ENCODE measurements at places on chromosomes 2 and 18.

GRCh38 chr2:133884739-133885381, 316.6 kb upstream of the NCKAP5 start:
- DNase-seq = no peak

- no peak for DNase-seq
Observed at GRCh38 chr2:21772624-21773023, 648.9 kb downstream of the TDRD15 start.

- DNase-seq = no peak
Observed at GRCh38 chr2:128364441-128364911, 45.8 kb upstream of the HS6ST1 start.

GRCh38 chr2:16031058-16031847, 90.9 kb downstream of the MYCN start:
- DNase-seq = no peak

GRCh38 chr2:36525245-36525644, 72.7 kb downstream of the FEZ2 start:
- DNase-seq = no peak

- DNase-seq = no peak
Observed at GRCh38 chr2:21146638-21147037, 22.9 kb downstream of the TDRD15 start.

DNA sequence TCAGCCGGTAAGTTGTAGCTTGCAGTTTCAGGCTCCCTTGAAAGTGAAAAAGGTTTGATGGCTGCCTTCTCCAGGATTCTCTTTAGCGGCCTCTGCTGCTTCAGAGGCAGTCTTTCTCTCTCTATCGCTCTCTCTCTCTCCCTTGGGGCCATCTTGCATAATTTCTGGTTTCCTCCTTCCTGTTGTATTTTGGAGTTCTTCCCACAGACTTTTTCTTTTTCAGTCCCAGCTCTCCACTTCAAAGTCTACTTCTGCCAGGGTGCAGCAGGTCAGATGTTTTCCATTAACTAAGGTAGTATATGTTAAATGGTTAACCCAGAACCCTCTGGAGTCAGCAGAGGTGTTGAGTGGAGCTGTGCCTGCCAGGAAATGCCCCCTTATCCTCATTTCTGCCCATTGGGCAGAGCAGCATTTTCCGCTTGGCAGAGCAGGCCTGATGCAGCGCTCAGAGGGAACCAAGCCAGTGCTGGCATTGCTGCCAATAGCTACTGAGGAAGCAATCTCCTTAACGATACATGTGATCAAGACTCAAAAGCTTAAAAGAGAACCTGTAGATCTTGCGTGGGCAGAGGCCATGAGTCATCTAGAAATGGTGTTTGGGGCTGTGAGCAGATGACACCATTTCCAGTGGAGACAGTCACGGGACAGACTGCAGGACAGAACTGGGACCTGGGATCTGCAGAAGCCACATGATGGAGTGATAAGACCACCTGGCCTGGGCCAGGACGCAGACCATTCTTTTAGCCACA, 20.8 kb downstream of the DBI start:
- peak; percentile 20 for DNase-seq

GRCh38 chr2:120820953-120821279, 85.2 kb downstream of the GLI2 start:
- no peak for DNase-seq

GRCh38 chr2:137980459-137980858, 16.2 kb downstream of the HNMT start:
- no peak for DNase-seq

GRCh38 chr2:239803766-239804115, 221.4 kb downstream of the NDUFA10 start:
- no peak for DNase-seq

- DNase-seq = no peak
Observed at GRCh38 chr2:190050001-190050400, 12.5 kb downstream of the MSTN start.

DNA sequence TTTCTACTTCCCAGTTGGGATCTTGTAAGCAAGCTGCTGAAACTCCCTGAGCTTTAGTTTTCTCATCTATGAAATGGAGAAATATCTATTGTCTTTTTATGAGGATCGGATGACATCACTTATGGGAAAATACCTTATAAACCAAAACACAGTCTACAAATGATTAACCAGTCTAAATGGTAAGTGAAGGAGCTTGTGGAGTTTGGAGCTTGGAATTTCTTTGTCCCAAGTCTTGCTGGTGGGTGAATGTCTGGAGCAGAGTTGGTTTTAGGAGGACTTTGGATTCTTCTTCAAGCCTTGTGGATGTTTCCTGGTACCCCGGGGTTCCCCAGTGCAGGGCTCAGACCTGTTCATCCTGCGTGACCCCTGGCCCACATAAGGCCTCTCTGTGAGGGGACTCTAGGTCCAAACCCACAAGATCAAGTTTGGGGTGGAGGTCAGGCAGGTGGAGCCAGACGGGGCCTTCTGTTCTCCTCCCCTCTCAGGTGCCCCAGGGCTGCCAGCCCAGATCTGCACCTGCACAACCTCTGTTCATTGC, 43.2 kb downstream of the FOSL2 start:
- DNase-seq = no peak

DNA sequence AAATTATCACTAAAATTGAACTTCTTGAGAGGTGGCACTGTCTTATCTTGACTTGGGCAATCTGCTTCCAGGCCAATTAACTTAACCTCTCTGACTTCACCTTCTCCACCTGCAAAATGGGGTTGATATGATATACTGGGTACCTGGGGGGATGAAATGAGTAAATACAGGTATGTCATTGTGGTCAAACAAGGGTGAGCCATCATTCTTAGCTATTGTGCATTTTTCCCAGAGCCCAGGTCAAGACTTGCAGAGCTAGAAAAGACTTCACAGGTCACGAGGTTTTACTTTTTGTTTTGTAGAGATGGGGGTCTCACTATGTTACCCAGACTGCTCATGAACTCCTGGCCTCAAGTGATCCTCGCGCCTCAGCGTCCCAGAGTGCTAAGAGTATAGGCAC, 145.0 kb downstream of the PRKCE start:
- DNase-seq = no peak

DNA sequence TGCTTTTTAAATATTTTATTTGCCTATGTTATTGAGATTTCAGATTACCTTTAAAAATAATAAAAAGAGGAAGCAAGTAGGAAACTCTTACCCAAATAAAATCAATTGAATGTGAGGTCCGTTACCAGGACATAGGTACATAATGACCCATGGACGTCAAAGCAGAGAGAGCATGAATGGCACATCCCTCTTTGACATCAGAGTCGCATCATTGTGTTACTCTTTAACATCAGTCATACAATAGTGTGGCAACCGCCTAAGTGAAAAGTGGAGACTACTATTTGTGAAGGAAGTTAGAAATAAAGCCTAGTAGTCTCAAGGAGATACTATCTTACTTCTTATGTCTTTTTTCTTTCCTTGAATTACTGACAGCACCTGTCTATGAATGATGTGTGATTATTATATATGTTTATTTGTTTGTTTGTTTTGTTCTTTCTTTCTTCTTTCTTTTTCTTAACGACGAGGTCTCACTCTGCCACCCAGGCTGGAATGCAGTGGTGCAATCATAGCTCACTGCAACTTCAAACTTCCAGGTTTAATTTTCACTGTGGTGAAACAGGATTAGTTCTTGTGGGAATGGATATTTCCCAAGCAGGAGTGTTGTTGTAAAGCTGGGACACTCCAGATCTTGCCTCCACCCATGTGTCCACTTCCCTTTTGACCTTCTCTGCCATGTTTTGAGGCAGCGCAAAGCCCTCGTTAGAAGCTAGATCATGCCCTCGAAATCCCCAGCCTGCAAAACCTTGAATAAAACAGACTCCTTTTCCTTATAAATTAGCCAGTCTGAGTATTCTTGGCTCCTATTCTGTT, 407.2 kb upstream of the NETO1 start:
- no peak for DNase-seq

GRCh38 chr2:11556101-11556806, 22.4 kb downstream of the GREB1 start:
- DNase-seq = no peak

DNA sequence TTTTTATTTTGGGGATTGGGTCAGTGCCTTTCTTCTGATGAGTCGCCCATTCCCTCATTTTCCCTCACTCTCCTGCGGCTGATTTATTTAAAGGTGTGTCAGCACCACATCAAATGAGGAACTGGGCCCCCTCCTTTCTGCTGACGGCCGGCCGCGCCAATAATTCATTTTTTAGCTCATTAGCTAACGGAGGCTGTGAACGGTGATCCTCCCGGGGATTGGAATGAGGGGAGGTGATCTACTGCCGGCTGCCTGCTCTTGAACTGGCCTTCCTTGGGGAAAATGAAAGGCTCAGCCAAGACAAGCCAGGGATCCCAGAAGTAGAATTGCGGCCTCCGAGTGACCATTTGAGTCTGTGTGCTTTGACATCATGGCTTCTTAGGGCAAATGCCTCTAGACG, 54.2 kb downstream of the GBX2 start:
- DNase-seq = no peak

DNA sequence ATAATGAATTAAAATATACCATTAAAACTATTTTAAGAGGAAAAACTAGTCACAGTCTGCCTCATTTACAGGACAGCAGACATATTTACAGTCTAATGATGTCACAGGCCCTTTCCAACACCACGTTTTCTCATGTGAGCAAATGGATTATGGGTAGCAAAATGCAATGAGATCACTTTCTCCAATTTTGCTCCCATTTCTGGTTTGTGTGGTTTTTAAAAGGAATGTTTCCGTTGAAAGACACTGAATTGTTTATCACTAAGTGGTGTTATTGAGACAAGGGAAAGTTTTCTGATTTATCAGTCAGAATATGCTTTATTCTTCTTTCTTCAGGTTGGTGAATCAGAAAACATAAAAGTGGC, 11.4 kb upstream of the NR4A2 start:
- no peak for DNase-seq

DNA sequence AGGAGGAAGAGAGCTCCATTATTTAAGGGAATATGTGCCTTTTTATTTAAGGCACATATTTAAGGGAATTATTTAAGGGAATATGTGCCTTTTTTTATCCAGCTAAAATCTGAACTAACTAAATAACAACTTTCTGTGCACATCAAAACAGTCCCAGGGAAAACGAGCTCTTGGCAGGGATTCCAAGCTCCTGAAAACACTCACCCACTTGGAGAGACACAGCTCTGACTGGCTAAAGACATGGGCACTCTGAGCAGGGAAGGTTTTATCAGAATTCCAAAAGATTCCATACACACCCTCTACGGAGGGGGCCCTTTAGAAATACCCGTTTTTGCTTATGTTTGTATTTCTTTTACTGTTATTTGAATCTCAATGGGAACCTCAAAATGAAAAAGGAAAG, 181.0 kb downstream of the ZNF516 start:
- DNase-seq = no peak

GRCh38 chr2:21451403-21451802, 327.6 kb downstream of the TDRD15 start:
- DNase-seq = no peak

- no peak for DNase-seq
Observed at GRCh38 chr2:216021768-216022565, 8.6 kb upstream of the MREG start.

GRCh38 chr18:3268306-3268705, 6.4 kb downstream of the MYL12B start:
- DNase-seq = no peak

DNA sequence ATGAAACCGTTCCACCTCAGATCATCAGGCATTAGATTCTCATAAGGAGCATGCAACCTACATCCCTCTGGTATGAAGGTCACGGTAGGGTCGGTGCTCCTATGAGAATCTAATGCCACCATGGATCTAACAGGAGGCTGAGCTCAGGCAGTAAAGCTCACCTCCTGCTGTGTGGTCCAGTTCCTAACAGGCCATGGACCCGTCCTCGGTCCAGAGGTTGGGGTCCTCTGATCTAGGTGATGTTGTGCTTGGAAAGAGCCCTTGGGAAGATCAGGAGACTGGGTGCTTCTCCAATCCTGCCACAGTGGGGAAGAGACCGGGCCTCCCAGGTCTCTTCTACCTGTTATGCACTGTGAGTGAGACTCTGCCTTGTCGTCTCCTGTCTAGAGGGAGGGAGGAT, 104.6 kb downstream of the ACKR3 start:
- no peak for DNase-seq

GRCh38 chr2:161170958-161171932, 11.0 kb downstream of the TANK start:
- DNase-seq = no peak

DNA sequence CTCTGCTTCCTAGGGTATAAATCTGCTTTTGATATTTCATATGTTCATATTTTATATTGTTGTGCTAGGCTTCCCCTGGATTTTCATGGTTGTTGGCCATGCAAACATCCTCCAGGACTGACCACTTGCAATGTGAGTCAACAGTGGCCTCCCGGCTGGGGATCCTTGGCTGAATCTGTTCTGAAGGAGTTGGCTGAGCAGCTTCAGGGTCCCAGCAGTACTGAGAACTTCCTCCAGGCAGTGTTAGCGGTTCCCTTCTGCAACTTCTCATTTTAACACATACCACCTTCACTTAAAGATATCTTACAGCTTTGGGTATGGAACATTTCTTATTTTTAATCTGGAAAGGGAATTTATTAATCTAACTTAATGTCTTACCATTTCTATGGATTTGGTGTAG, 122.1 kb downstream of the DTNB start:
- no peak for DNase-seq

GRCh38 chr2:46719487-46719886, 196.1 kb downstream of the MCFD2 start:
- no peak for DNase-seq

DNA sequence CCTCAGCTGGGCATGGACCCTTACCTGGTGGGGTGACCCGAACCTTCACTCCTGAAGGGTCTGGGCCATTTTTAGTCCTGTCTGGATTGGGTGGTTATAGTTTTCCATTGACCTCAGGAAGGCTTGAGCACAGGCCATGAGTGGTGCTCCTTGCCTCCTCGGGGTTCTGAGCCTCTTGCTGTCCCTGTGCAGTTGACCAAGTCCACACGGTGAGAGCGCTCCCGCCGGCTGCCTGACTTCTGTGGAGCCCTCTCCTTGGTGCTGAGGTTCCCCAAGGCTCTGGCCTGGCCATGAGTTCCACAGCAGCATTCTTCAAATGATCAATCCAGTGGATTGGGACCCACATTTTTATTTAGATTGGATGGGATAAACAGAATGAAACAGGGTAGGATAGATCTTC, 159.5 kb downstream of the SEPTIN10 start:
- DNase-seq = no peak

GRCh38 chr2:231000211-231000904, 4.4 kb downstream of the SPATA3 start:
- DNase-seq = no peak

Data from activated naive CD8-positive, alpha-beta T cell treated with anti-CD3 and anti-CD28 coated beads, Interleukin-2, amount 50 U/mL, for 24 hours (primary cell).